Camera-type eye (tissue), 1 donor: ENCODE measurements at places on chromosomes 2 and 18. TPM values are rescaled to one million over a fixed set of nuclear protein-coding genes. Genes with fewer than 3 reads are reported as not detected.

The MYCN gene
- 55.0 TPM for total RNA-seq

The CNTNAP5 gene
- total RNA-seq: 16.3 TPM

The ZNF892 gene
- total RNA-seq: 27.9 TPM

The ATIC gene
- 28.0 TPM for total RNA-seq

The CETN1 gene
- not detected for total RNA-seq

The GDF7 gene
- 1.9 TPM for total RNA-seq

The EVX2 gene
- total RNA-seq: not detected

The SRD5A2 gene
- 6.9 TPM for total RNA-seq

The MALT1 gene
- total RNA-seq: 76.1 TPM

The KCNIP3 gene
- total RNA-seq: 11.3 TPM

The VRK2 gene
- total RNA-seq: 12.1 TPM

The DOK1 gene
- 10.0 TPM for total RNA-seq

The DSG2 gene
- 18.5 TPM for total RNA-seq

The ZRANB3 gene
- total RNA-seq: 23.3 TPM

The TRIM43 gene
- total RNA-seq: not detected

The HOXD3 gene
- total RNA-seq: 3.0 TPM

The SETBP1 gene
- 52.0 TPM for total RNA-seq

The CD8B2 gene
- 0.11 TPM for total RNA-seq

The UGT1A9 gene
- not detected for total RNA-seq

The SCN2A gene
- 24.2 TPM for total RNA-seq

The CDKL4 gene
- 4.1 TPM for total RNA-seq
